Left ventricle myocardium inferior (tissue), 1 donor: ENCODE measurements at places on chromosomes 16 and 17.
A peak's percentile ranks its signal among the peaks of the same experiment; 100 is the strongest.

- no peak for DNase-seq
Observed at GRCh38 chr16:2159175-2159838, 3.7 kb downstream of the TRAF7 start.

DNA sequence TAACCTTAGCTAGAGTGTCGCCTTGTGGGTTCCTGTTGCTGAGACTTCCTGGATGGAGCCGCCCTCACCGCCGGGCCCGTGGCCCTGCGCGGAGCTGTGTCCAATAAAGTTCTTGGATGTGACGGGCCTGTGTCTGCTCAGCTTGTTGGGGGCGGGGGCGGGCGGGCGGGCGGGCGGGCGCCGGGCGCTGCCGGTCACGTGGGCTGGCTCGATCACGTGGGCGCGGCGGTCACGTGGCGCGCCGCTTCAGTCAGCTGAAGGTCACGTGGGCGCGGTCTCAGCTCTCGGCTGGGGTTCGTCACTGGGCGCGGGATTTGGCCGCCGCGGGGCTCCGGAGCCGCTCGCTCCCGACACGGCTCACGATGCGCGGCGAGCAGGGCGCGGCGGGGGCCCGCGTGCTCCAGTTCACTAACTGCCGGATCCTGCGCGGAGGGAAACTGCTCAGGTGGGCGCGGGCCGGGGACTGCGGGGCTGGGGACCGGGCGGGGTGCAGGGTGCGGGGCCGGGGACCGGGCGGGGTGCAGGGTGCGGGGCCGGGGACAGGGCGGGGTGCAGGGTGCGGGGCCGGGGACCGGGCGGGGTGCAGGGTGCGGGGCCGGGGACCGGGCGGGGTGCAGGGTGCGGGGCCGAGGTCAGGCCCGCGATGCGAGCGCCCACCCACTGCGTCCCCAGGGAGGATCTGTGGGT is at the start of gene AMDHD2:
Gene AMDHD2, plus strand, starts transcription at position 275 of the 687 bp plus-strand sequence. Its CDS starts 88 bp downstream, at position 363.
- peak; percentile 94 for DNase-seq

DNA sequence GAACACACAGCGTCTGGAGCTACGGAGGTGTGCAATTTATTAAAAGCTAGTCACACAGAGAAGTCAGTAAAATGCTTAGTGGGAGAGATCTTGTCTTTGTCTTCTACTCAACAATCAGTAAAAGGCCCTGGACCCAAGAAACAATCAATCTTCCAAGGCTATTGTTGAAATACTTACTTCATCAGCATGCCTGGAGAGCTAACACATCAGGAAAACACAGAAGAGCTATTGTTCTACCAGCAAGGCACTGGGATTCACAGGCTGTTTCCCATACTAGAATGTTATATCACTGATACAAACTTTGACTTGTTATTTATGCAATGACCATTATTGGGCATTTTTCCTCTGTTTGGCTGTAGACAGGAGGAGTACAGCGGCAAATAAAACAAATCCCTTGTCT is 247.8 kb upstream of the ERCC4 start:
- DNase-seq = no peak

DNA sequence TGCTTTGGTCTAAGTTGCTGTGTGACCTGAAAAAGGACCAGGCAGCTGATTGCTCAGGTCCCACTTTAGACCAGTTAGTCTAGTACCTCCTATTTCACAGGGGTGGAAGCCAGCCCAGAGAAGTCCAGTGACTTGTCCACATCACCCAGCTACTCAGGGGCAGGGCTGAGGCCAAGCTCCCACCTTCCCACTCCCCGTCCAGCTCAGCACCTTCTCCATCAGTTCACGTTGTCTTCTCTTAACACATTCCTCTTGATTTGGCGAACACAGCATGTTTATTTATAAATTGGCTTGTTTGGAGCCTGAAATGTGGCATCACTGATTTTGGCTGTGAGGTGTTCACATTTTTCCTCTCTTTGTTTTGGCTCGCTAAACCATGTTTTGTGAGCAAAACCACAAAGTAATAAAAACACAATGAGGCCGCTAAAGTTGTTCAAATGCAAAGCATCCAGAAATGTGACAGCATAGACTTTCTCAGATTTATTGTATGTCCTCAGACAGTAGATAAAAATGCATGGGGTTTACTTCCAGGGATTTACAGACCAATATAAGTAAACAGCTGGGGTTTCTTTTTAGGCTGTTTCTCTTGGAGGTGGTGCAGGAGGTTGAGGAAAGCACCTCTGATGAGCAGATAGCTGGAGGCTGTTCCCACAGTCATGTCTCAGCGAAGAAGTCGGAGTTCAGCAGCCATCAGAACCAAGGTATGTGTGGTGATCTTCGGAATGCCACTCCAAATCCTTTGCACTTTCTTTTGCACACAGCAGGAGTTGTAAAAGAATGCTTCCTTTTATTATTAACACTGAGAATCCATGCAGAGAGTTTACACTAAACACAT is 88.4 kb downstream of the PLXDC1 start:
- no peak for DNase-seq

DNA sequence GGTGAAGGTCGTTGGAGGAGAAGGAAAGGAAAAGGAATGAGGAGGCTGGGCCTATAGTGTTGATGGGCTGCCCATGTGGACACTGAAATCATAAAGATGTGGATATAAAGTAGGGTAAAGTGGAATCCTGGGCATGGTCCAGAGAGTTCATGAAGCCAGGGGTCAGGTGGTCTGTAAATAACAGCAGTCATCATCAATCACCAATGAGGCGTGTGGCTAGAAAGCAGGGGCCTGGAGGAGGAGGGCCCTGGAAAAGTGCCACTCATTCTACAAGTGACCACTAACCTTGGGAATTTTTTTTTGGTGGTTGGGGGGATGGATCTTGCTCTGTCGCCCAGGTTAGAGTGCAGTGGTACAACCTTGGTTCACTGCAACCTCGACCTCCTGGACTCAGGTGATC is 115.3 kb upstream of the NOL11 start:
- DNase-seq = no peak

DNA sequence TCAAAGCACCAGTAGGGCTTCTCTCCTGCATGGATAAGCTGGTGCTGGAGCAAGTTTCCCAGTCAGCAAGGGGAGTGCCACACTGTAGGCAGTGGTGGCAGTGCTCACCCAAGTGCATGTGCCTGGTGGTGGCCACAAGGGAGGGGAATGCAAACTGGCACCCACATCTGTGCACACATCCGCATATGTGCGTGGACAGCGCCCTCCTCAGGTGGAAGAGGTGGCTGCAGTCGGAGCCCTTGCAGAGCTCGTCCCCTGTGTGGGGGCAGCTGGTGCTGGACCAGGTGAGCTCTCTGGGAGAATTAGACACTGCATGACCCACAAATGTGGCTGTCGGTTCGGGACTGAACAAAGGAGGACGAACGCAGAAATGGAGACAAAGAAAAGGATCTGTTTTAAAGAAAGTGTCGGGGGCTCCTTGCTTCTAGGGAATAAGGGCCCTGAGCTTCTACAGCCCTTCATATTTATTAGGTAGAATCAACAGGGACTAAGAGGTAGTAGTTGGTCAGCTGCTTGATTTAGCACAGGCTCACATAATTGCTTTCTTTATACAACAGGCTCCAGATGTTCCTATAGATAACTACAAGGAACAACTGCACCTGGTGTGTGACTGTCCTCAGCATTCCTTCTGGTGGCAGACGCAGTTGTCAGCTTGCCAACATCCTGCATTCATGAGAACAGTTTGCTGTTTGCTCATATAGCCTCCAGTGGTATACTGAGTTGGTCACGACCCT is 5.3 kb upstream of the ZNF689 start:
- peak; percentile 46 for DNase-seq

DNA sequence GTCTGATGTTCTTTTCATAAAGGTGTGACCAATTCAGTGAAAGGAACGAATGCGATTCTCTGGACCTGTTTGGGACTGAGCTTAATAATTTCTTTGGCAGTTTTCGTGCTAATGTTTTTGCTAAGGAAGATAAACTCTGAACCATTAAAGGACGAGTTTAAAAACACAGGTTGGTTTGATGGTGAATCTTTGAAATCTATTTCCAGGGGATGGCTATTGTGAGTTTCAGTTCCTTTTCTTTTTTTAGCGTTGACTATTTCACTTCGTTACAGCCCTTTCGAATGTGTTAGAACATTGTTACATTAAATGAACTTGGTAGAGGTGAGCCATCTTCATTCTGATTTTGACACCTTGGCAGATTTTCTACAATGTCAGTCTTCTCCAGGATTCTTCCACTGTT is 1.2 kb downstream of the TNFRSF17 start:
- DNase-seq = no peak

GRCh38 chr17:44389723-44390202 is 314 bp upstream of the ITGA2B start:
- DNase-seq = no peak

- DNase-seq = no peak
Observed at GRCh38 chr17:60065136-60065535, 13.6 kb downstream of the HEATR6 start.

DNA sequence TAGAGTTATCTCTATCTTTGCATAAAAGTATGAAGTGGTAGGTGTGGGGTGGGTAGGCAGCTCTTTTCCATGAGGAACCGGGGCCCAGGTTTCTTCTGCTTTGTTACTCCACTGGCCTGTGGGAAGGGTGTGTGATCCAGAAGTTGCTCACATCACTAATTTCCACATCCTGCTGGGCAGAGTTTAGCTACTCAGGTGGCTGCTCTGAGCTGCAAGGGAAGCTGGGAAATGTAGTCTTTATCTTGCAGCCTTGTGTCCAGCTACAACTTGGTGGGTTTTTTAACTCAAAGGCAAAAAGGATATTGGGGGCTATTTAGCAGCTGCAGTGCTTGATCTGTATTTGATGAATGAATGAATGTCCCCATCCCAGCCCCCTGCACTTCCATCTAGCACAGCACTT is 335.3 kb downstream of the SNX29 start:
- DNase-seq = no peak

DNA sequence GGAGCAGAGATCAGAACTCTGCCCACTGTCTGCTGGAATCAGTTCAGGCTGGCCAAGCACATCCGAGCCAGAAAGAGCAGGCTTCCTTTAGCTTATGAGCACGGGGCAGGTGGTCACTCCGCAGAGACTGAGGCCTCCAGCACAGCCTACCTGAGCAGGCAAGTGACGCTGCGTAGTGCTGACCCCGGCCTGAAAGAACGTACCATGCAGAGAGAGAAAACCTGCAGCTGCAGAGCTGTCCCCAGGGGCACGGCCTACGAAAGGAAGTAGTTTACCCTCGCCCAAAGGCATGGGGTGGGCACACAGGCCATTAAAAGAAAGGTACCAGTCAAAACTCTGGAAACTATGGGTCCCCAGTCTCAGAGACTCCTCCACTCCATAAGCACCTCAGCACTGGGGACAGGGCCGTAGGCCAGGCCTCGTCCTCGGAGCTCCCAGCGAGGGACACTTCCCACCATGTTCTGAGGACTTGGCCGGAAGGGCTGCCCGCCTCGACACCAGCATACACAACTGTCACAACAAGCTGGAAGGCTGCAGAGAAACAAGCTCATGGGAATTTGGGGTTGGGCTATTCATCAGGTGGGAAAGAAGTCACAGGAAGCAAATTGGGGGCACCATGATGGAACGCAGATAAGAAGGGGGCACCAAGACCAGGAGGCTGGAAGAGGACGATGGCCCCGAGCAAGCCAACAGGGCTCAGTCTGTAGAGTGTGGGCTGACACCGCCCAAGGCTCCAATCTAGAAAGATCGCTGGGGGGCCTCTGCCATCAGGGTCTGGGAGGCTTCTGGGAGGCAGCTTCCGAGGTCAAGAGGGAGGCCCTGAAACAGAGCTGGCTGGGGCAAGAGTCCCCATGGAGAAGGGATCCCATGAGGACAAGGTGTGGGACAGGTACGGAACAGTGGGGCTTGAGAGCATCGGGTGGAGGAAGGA is 21.2 kb downstream of the MEAK7 start:
- DNase-seq = no peak

DNA sequence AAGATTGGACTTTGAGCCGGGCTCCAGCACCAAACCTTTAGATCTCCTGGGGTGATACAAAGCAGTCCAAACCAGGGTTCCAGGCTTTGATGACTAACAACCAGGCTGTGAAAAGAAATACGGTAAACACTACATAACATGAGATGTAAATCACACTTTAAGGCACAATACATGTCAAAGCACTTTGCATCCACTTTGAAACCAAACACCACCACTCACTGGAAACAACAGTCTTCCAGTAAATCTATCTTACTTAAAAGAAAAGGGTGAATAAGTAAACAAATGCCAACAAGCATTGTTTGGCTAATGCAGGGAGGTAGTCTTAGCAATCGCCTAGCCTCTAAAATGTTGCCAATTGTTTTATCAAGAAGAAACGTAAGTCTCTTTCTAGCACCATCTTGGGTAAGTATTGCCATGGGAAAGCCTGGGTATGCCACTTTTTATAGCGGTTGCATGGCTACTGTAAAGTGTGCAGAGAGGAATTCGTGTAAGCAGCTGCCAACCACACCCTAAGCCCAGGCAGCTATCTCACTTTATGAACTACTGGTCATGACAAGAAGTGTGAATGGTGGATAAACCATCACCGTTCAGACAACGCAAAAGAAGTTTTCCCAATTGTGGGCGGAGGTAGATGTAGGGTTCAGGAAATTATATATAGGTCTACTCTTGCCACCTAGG is 267.4 kb upstream of the PSMD7 start:
- no peak for DNase-seq

- peak; percentile 59 for DNase-seq
Observed at GRCh38 chr17:31492880-31493655, 101.6 kb downstream of the RAB11FIP4 start.

DNA sequence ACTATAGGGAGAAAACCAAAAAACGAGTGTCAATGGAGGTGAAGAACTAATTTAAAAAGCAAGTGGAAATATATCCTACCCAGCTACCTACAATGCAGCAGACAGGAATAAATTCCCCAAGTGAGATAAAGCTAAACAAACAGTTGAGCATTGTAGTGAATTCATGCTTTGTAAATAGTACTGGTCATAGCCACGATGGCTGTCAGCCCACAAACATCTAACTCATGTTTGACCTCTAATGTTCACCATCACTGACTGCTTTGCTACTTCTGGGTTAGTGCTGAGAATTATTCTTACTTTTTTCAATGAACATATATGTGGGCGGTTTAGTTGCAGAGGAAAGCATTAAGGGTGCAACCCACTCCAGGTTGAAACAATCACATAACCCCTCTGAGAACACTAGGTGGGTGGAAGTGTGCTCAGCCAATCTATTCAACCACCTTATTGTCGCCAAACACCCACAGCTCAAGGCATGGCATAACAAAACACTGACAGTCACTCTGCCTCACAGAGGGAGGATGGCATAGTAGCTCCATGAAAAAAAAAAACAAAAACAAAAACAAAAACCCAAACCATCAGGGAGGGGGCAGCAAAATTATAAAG is 264.1 kb downstream of the ZFHX3 start:
- no peak for DNase-seq

DNA sequence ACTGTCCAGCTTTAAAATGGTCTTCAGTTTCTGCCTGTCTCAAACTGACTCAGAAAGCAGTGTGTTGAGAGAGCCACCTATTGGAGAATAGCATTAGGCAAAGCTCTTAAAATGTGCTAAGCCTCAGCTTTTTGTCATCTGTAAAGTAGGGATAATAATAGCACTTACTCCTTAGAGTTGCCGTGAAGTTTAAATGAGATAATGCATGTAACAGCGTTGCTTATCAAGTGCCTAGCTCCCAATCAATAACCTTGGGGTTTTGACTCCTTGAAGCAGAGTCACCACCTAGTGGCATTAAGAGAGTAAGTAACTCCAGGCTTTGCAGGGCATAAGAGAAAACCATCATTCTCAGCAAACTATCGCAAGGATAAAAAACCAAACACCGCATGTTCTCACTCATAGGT is 163.3 kb downstream of the HS3ST2 start:
- no peak for DNase-seq
